GM23338 (cell line): ENCODE measurements at places on chromosomes 6 and 20.
A peak's percentile ranks its signal among the peaks of the same experiment; 100 is the strongest.

DNA sequence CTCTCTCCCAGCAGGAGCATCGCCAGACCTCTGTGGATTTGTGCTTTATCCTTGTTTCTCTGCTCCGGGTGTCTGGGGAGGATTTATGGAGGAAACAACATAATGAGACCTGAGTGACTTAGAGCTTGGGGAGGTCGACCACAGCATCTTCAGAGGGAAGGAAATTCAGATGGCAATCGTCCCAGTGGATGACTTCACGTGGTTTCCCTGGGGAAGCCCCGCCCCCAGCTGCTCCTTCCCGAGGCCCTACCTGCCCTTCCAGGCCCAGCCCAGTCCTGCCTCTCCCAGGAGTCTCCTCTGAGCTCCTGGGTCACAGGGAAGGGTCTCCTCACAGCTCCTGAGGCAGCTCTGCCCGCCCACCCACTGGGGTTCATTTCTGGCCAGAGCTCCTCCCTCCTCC, 430.3 kb upstream of the SULF2 start:
- no peak for DNase-seq

- DNase-seq: no peak
Observed at GRCh38 chr6:128479991-128480390, 40.4 kb downstream of the PTPRK start.

GRCh38 chr6:36642913-36643817, 35.3 kb upstream of the CDKN1A start:
- DNase-seq: no peak

- no peak for DNase-seq
Observed at GRCh38 chr6:150639823-150640331, 40.2 kb downstream of the PLEKHG1 start.

DNA sequence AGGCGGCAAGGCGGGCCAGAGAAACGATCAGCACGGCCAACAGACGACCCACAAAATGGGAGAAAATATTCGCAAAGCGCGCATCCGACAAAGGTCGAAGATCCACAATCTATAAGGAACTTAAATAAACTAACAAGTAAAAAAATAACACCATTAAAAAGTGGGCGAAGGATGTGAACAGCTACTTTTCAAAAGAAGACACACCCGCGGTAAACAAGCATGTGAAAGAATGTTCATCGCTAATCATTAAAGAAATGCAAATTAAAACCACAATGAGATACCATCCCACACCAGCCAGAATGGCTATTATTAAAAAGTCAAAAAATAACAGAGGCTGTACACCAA, 117.8 kb upstream of the SIRPA start:
- no peak for DNase-seq

DNA sequence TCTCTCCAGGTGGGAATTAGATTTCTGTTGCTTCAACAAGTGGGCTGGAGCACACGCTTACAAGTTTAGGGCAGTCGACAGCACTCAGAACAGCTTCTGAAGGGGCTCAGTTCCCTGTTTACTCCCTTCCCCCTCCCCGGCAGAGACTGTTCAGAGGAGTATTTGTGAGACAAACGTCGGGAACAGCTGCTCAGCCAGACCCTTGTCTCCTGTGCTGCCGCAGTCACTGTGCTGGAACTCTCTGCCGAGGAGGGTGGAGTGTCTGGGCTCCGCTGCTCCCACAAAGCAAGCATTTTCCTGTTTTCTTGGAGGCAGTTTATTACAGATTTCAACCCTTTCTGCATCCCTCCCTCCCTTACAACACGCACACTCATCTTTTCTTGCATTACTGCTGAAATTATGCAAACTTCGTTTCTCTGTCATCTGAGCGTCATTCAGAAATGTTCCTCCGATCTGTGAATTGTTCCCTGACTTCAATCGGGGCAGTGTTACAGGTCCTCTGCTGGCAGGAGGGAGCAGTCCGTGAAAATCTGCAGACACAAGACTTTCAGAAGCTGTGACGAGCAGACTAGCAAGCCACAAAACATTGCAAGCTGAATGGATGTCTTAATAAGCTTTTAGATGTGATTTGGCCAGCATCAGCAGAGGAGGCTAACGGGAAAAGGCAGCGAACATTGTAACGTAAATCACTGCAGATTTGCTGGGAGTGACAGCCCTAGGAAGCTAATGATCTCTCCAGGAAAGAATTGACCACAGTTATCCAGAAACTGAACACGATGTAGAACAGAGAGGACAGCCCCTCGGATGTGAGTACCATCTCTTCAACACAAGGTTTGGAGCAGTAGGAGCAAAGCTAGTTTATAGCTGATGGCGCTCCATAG, 76.2 kb downstream of the LYRM2 start:
- peak; percentile 15 for DNase-seq

GRCh38 chr6:15350386-15351083, 104.7 kb downstream of the JARID2 start:
- DNase-seq: no peak

DNA sequence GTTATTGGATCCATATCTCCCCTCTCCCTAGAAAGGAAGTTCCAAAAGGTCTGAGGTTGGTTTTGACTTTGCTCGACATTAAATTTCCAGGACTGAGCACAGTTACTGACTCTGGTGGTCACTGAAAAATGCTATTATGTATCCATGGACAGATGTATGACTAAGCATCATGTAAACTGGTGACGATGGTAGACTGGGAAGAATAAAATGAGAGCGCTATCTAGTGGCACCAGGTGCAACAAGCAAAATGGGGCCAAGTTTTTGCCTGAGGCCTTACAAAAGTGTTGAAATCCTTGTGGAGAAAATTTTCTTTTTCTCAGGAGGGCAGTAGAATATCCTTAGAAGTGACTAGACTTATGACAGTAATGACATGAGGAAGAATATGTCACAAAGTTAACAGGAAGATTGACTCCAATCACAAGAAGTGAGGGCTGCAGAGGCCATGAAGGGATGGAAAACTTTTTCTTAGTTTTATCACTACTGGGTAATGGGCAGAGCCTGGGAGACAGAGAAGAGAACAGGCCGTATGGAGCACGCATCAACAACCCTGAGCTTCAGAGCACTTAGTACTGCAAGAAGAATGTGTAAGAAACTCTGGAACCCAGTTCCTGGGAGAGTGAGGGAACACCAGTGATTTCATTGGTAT, 88.9 kb upstream of the ELOVL5 start:
- peak; percentile 70 for DNase-seq

DNA sequence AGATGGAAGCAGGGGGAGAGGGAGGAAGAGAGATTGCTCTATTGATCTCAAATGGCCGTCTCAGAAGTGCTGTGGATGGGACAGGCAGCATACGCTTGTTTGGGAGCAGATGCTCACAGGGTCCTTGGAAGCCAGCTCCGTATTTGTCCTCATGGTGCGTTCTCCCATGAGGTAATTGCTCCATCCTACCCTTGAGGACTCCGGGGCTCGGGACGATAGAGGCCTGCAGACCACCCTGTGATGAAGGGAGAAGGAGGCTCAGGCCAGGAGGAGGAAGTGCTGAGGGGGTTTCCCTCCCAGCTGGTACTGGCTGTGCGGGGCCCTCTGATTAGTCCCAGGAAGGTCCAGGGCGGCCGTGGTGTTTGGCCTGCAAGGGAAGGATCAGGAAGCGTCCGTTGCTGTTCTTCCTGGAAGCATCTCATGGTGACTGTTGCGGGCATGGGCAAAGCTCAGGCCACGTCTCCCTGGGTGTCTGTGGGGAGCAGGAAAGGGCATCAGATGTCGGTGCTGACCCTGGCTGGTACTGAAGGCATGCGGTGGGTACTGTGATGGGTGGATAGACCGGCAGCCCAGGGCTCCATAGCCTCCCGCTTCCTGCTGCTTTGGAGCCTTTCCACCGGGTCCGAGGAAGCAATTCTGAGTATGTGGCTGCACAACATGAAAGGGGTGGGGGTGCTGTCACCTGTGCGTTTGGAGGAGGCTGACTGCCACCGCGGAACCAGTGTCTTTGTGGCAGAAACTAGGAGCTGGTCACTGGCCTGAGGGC, 158.3 kb downstream of the SYCP2 start:
- no peak for DNase-seq

GRCh38 chr6:56370127-56370540, 122.8 kb upstream of the COL21A1 start:
- peak; percentile 79 for DNase-seq

DNA sequence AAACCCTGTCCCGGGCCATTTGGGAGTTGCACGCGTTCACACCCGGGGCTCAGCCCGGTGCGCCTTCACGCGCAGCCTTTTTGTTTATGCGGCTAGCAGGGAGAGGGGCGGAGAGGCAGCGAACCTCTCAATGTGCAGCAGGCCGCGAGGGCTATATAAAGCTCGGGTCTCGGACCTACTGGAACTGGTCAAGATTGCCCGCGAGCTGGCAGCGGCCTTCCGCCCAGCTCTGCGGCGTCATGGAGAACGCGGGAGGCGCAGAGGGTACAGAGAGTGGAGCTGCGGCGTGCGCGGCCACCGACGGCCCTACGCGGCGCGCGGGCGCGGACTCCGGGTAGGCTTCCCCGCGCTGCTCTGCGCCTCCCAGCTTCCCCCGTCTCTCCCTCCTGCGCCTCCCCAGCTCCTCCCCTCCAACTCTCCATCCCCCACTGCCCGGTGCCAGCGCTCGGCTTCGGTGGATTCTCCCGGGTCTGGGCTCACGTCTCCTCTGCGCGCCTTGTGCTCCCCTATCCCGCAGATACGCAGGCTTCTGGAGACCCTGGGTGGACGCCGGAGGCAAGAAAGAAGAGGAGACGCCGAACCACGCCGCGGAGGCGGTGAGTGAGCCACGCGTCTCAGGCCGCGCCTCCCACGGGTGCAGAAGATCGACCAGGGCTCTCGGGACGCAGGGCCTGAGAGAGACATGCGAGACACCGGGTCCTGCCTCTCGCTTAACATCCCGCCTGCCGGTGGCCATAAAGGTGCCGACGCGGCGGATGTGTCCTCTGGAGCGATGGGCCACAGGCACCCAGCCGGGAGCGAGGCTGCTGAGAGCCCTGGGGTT, at the start of gene RIPPLY2:
Gene RIPPLY2 (plus strand): TSS at position 183 of the 823 bp plus-strand sequence. CDS start 57 bp downstream, at position 240.
- DNase-seq: peak; percentile 81

DNA sequence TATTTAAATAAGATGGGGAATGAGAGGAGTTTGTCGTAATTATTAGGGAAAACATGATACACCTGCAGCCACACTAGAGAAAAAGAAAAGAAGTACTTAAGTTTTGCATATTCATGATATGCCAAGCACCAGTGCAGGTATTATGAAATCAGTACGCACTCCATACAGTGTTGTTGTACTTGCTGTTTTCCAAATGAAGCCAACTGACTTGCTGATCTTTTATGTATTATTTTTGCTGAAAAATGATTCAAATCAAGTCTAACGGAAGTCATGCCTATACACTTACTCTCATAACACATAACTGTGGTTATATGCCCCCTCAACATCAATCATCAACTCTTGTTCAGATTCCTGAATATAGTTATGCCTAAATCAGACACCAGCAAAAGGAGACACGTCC, 584.9 kb upstream of the EYS start:
- DNase-seq: no peak

GRCh38 chr6:356828-357251, 34.7 kb upstream of the IRF4 start:
- DNase-seq: no peak

- no peak for DNase-seq
Observed at GRCh38 chr6:5771211-5771610, 235.5 kb downstream of the NRN1 start.

- DNase-seq: peak; percentile 16
Observed at GRCh38 chr6:128600397-128600951, 80.1 kb upstream of the PTPRK start.

DNA sequence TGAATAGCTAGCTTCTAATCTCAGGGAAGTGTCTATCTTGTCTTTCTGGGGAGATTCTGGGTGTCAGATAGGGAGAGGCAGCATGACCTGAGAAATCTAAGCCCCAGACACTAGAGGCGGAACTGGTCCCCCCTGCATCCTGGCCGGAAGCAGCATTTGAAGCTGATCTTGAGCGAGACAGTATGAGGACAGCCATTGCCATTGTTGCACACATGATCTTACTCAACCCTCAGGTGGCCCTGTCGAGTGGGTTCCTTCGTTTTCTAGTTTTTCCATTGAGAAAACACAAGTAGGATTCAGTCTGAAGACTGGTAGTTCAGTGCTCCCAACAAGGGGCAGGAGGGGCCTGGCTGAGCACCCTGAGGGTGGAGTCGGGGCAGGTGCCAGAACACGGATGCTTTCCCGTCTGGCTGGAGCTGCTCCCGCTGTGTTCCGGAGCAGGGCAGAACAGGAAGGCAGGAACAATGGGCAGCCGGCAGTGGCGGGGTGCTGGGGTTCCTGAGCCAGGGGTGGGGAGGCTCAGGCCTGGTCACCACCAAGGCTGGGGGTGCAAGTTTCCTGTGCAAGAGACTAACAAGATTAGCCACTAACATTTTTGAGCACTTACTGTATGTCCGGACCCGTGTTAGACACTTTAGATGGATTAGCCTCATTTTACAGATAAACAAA, 7.9 kb upstream of the SDCBP2 start:
- peak; percentile 43 for DNase-seq

- no peak for DNase-seq
Observed at GRCh38 chr6:90106449-90106848, 190.2 kb downstream of the BACH2 start.
